ENCODE measurements at places on chromosomes 5 and 9.
A peak's percentile ranks its signal among the peaks of the same experiment; 100 is the strongest.

- no peak for DNase-seq
Measured at GRCh38 chr5:154521756-154522155, 43.7 kb upstream of the HAND1 start.

DNA sequence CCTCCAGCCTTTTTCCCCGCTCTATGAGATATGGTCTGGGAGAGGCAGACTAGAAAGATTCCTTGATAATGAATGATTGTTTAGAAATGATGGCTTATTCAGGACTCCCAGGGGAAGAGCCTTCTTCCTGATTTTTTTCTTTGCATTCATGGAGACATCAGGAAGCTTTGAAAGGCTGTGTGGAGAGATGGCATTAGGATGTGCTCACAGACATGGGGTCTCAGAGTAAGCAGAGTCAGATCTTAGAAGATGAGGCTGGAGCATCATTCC, 37.1 kb downstream of the PPARGC1B start:
- DNase-seq, result no peak

DNA sequence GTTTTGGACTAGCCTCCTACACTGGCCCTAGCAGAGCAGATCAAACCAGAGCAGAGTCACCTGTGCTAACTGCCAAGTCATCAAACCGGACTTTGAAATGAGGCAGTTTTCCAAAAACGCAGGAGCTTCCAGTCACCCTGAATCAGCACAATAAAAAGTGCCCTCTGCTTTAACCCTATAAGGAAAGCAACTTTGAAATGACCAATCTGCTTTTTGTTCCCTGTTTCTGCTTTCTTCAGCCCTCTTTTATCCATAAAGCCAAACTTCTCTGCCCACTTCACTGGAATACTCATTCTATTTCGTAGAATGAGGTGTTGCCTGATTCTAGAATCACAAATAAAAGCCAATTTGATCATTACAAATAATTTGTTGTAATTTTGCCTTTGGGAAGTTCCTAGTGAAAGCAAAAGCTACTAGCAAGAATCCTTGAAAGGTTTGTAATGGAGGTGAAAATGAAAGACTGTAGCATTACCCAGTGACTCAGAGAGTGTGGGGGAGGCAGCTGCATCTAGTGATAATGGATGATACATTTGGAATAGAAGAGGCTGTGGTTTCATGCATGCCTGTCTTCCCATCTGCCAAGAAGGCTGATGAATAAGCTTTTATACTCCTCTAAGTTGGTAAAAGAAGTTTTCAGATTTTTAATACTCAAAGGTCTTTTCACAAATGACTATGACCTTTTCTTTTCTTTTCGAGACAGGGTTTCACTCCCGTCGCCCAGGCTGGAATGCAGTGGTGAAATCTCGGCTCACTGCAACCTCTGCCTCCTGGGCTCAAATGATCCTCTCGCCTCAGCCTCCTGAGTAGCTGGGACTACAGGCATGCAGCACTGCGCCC, 14.9 kb downstream of the SPAAR start:
- no peak for DNase-seq

- no peak for DNase-seq
Measured at GRCh38 chr5:43569236-43569746, 12.4 kb upstream of the PAIP1 start.

DNA sequence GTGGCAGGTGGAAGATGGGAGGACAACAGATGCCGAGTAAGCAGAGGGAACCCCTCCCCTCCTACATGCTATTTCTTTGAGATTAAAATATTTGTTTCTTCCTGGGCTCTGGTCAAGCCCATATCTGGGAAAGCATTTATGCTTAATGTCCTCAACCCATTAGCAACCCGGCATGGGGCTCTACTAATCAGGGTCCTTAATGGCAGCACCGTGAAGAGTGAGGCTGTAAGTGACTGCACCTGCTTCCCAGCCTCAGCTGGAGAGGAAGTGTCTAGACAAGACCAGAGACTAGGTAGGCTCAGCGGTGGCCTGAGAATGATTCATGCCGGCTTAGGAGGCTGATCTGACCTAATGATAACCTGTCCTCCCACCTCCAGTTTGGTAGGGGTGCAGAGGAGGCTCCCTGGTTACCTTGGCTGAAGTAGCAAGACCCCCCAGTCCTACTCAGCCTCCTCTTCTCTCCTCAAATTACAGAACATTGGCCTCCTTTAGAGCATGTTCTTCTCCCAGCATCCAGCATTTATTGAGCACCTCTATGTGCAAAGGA, 61.3 kb upstream of the HSPA9 start:
- DNase-seq, result no peak

DNA sequence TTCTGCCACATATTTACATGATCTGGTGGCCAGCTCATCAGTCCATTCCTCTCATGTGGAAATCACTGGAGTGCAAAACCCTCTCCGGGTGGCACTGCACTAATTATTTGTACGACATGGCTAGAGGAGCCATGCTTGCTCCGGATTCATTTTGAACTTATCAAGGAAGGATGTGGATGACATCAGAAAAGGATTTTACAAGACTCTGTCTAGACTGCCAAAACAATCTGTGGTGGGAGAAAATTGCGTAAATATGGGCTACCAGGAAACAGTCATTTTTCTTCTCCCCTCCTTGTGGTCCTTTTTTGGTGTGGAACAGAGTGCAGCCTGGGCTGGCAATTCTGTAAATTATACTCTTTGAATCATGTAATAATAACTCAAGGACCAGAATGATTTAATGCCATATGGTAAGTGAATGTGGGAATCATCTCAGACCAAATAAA, 123.4 kb upstream of the IFNE start:
- no peak for DNase-seq

DNA sequence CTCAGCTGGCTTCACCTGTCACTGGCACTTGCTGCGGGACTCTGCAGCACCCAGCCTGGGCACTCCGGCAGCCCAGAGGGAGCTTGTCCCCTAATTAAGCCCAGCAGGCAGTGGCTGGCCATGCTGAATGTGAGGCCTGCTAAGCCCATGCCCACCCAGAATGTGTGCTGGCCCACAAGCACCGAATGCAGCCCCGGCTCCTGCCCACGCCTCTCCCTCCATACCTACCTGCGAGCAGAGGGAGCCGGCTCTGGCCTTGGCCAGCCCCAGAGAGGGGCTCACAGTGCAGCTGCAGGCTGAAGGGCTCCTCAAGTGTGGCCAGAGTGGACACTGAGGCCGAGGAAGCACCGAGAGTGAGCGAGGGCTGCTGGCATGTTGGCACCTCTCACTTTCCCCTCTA, 32.4 kb upstream of the SUB1 start:
- DNase-seq, result no peak

DNA sequence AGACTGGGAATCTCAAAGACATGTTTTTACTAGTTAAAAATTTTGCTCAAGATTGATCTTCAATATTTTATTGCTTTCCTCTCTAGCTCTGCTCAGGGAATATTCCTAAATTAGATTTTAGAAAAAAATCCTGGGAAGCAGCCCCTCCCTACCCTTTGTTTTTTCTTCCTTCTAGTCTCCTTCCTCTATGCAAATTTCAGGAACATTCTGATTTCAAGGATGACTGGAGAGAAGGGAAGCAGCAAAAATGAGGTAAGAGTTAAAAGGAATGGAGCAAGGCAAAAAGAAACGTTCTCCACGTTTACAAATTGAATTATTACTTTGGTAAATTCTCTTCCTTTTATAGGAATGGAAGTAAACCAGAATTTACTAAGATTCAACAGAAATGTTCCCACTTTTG, 493.4 kb upstream of the TUSC1 start:
- DNase-seq, result no peak

DNA sequence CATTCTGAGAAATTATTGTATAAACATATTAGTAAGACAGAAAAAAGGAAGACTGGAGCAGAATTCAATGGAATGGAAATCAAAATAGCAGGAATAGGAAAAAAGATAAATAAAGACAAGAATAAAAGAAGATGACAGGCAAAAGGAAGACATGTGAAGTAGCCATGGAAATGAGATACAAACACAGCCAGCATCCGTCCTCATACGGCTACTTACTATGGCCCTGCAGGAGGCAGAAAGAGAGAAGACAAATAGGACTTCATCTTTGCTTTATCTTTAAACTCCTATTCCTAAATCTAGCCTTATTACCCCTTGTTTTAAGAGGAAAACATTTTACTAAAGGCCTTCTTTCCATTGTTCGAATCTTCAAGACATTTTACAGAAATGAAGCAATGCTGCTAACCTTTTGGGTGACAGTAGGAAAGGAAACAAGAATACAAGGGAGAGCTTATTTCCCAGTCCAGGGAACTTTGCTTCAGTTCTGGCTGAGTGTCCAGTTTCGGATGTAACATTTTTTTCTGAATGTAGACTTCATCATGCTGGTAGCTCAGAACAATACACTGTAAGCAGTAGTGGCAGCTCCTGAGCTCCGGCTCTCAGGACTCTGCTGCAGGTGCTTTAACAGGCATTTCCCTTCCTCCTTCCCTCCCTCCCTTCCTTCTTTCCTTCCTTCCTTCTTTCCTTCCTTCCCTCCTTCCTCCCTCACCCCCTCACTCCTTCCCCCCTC, 106.4 kb upstream of the SLC12A2 start:
- no peak for DNase-seq

GRCh38 chr9:136978073-136978864, 965 bp downstream of the PTGDS start:
- peak; percentile 71 for DNase-seq

DNA sequence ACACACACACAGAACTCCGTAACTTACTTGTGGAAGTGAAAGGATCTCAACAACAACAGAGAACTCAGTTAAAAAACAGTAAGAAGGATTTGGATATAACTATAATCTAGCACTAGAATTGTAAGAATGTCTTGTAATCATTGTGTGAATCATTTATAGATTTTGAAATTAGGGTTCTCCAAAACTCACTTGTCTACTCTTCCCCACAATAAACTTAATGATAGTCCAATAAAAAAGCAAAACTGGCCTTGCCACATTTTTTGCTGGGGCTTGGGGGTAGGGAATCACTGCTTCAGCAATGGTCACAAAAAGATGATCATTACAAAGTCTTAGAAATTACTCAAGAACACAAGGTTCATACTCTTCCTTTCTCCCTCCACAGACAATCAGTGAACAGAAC, 8.8 kb downstream of the TBCA start:
- no peak for DNase-seq

GRCh38 chr5:169757016-169757415, 119.9 kb downstream of the DOCK2 start:
- no peak for DNase-seq

All from activated T-helper 9 cell treated with anti-CD3 and anti-CD28 coated beads, Interleukin-2, amount 50 U/mL, for 16 hours (primary cell).